ENCODE measurements at places on chromosomes 1 and 21.

GRCh38 chr21:43922949-43923348 lies 57.9 kb downstream of the AGPAT3 start:
- DNase-seq = no peak

DNA sequence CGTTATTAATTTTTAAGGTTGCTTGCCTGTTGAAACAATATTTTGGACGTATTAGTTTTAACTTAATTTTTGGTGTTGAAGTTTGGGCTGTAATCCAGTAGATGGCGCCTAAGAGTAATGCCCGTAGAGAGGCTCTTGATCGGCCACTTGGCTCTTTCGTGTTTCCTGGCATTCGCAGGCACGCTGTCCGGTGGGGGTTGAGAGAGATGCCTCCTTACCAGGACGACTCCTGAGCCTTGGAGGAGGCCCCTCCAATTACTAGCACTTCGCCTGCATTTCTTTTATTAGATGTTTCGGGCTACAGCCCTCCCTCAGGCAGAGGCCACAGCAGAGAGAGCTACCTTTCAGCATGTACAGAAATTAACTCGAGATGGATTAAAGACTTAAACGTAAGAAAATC lies 12.0 kb downstream of the OR2M4 start:
- DNase-seq = peak; percentile 49

DNA sequence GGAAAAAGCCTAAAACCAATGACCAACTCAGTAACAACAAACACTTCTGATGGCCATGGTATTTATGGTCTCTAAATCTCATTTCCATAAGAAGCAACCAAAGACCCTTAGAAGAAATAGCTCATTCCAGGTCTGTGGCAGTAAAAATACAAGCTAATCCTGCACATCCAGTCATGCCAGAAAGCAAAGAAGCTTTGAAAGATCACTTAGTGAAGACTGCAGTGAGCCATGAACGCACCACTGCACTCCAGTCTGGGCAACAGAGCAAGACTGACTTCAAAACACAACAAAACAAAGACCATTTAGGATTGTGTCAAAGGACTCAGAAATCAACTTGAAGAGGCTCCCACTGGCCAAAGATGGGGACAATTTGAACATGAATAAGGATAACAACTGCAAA lies 18.4 kb upstream of the ELK4 start:
- DNase-seq = no peak

- no peak for DNase-seq
Observed at GRCh38 chr1:79875187-79875586, 868.7 kb upstream of the ADGRL4 start.

DNA sequence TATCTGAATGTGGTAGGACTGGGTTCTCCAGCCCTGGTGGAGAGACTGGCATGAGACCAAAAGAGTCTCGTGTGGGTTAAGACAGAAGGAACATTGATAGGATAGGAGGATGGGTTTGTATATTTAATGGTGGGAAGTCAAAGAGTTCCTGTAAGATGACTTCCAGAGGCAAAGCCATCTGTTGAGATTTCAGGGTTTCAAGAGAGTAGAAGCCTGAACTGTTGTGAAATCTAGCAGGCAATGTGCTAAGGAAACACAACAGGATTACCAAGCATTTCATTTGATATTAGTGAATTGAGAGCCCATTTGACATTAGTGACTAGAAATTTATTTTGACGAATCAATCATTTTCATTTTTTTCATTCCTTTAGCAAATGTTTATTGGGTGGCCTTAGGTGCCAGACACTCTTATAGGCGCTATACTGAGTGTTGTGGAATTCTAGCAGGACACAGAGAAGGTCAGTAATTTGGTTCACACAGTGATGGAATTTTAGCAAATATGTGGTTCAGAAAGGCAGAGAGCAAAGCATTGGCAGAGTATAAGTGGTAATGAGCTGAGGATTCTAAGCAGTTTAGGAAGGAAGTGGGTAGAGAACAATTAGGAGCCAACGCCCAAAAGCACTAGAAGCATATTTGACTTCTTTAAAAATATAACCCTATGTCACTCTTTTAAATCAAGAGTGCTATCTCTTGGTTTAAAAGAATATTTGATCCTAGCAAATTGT lies 149.3 kb downstream of the AK5 start:
- no peak for DNase-seq

DNA sequence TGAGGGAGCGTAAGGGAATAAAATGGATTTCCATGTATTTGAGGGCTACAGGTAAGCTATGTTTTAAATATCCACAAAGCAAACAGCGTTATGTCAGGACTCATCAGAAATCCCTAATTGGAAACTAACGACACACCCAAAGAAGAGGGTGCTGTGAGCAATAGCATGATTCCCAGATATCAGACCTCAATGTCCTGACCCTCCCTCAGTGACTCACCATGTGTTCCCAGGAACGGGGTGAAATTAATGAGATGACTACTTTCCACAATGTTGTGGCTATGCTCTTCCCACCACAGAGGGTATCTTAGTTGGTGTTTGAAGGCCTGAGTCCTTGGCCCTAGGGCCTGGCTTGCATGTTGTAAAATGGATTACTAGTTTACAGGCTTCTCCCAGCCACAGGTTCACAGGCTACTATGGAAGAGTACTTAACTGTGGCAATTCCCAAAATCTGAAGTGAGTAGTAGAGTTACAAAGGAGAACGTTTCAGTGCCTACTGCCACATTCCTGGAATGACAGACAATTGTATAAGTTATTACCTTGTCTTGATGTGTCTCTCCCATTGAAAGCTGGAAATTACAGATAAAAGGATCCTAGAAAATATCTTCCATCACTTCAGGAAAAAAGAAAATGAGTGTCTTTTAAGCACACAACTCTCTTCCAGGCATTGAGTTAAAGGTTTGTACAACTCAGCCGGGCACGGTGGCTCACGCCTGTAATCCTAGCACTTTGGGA lies 1.7 kb upstream of the KRTAP11-1 start:
- no peak for DNase-seq

DNA sequence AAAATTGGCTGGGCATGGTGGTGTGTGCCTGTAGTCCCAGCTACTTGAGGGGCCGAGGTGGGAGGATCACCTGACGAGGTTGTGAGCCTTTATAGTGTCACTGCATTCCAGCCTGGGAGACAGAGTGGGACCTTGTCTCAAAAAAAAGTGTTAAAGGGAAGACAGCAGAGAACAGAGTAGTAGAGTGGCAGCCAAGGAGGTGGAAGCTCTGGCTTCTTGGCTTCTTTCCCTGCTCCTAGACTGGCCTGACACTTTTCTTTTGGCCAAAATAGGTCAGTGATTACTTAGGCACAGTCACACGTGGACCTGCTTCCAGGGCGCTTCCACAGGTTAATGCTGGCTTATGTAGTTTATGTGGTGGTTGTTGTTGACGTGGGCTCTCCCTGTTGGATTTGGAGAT lies 3.2 kb downstream of the DIP2A start:
- no peak for DNase-seq

DNA sequence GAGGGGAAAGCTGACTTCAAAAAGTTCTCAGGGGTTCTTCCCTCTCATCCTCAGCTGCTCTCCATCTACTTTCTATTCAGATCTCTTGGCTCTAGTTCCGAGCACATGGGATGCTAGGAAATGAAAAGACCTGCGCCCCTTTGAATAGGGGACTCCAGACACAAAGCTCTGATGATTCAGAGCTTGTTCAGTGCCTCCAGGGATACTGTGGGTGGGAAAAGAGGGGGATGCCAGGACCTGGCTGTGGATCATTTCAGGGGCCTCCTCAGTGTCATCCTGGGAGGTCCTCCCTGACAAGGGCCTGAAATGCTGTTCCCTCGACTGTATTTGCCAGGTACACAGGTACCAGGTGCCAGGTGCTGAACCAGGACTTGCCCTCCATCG lies 943 bp upstream of the KIAA0040 start:
- DNase-seq = no peak

- DNase-seq = no peak
Observed at GRCh38 chr1:93995837-93996536, 86.8 kb upstream of the GCLM start.

DNA sequence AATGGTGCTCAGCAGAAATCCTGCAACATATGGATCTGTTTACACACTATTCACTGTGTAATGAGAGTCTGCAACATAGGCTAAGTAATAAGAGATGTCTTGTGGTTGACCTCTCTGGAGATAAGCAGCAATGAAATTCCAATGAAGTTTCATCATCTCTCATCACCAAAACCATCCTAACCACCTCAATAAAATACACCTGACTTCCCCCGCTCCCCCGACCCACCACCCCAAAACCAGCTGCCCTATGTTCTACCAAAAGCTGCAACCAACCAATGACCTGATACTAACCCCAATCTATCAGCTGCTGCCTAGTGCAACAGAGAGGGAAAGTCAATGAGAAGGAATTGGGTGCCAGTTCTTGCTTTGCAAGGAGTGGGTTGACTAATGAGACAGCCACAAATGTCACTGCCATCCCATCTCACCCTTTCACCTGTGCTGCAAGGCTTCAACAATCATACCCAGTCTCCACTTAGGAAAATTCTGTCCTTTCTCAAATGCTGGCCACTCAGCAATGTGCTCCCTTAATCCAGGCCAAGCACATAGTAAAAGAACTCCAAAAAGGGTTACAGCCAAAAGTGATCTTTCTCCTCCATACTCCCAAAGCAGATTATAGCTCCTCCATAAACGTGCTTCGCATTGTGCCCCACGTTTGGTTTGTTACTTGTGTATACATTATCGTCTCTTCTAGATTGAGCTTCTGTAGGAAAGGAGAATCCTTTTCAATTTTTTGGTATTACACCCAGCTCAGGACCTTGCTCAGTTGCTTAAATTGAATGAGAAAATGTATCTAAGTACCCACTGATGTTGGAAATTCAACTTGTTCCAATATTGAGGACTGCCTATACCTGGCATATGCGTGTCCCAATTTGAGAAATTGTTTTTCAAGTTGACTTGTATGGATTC lies 29.0 kb downstream of the MRPL39 start:
- no peak for DNase-seq

DNA sequence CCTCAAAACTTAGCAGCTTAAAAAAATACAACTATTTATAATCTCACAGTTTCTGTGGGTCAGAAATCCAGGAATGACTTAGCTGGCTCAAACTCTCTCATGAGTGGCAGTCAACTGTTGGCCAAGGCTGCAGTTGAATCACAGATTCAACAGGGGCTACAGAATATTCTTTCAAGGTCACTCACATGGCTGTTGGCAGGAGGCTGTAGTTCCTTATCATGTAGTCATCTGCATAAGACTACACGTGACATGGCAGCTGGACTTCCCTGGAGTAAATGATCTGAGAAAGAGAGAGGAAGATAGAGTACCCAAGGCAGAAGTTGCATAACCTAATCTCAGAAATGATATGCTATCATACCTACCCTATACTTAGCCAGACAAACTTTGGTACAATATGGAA lies 75.2 kb upstream of the TSPAN2 start:
- DNase-seq = no peak

GRCh38 chr1:187294421-187295201 lies 465.9 kb downstream of the PLA2G4A start:
- DNase-seq = no peak

DNA sequence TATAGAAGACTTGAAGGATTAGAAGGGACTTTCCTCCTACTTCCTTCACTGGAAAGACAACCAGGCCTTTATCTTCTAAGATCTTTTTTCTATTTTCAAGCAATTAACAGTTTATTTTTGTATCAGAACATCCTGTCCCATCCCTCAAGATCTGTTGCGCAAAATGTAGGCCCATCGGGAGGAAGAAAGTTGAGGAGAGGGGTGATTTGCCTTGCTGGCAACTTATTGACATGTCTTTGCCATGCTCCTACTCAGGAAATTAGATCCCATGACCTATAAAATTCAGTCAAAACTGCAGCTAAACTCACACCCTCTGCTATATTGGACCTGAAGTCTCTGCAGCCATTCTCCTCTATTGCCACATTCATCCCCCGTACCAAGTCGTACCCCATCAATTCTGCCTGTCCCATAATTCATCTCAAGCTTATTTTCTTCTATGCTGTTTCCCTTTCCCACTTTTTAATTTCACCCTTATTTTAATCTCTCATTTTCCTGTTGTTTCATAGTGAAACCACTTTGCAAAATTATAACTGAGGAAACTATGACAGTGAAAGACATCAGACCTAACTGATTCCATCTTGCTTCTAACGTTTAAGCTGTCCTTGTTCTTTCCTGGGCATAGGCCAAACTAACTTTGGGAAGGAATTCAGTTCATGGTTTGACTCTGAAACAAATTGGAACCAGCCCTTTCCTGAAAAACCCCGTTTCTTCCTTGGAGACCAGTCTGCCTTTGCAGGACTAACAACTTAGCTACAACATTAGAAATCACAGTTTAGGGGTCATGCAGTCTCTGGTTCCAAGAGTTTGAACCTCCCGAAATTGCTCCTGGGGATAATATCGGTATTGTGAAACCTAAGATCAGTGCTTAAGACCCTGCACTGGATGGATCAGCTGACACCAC lies 195.7 kb upstream of the PTBP2 start:
- no peak for DNase-seq

GRCh38 chr1:217369271-217369981 lies 261.5 kb downstream of the GPATCH2 start:
- DNase-seq = no peak

DNA sequence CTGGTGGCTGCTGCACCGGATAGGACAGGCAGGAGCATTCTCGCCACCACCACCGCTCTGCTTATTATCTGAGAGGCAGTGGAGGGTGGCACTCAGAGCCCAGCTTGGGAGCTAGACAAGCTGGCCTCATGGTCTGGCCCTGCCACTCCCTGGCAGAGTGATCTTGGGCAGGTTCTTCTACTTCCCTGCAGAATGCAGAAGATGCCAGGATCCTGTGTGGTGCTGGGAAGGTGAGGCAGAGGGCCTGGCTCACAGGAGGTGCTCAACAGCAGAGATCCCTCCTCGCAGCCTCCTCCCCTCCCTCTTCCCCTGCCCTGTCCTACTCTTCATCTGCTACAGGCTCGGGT lies 60.4 kb downstream of the ARHGEF10L start:
- DNase-seq = no peak

DNA sequence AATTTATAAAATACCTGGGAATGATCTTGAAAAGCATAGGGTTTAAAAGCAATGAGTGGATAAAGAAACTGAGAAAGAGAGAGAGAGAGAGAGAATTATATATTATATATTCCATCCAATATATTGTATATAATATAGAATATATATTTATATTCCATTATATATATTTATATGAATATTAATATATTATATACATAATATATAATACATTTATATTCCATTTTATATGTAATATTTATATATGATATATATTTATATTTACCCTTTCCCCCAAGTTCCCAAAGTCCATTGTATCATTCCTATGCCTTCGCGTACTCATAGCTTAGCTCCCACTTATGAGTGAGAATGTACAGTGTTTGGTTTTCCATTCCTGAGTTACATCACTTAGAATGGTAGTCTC lies 69.9 kb upstream of the SLC35F3 start:
- DNase-seq = no peak

DNA sequence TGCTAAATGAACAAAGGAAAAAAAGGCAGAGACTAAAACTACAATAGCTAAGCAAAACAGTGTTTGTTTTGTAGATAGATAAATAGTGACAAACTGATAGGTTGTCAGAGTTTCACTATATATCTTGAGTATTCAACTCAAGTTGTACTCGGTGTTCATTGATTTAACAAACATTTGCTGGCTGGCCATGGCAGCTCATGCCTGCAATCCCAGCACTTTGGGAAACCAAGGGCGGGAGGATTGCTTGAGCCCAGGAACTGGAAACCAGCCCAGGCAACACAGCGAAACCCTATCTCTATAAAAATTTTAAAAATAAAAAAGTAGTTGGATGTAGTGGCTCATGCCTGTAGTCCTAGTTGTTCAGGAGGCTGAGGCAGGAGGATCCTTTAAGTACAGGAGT lies 17.3 kb downstream of the C1orf185 start:
- no peak for DNase-seq
